Cortex of kidney (tissue), 1 donor: ENCODE measurements at places on chromosomes 4 and X.

DNA sequence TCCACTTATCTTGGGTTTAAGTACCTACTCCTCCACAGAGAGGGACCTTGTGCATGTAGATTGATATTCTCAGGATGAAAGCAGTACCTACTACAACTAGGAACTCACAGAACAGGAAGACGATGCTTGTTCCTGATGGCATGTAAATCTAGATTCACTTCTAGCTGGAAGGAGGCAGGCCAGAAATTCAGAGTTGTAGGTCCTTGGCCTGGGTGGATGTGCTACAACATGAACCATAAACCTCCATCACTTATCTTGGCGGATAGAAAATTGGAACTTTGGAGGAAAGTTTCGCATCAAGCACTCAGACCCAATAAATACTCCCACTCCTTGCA, 9.3 kb upstream of the SMIM20 start:
- DNase-seq = no peak

GRCh38 chrX:14032406-14032805, 2.7 kb upstream of the GEMIN8 start:
- no peak for DNase-seq

DNA sequence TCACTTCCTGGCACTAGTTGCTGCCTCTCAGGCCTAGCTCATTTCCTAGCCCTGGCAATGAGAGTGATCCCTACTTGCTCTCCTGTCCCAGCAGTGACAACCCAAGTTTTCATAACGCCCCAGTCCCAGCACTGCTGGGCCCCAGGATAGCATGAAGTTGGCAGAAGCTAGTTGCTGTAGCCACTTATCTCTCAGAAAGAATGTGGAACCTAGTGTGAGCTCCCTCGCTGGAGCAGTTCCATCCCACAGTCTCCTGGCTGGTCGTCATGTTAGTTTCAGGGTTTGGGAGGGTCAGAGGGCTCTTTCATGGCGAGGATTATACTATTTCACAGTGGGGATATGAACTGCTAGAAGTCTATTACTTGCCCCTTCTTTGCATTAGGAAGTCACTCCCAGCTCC, 5.1 kb downstream of the PF4 start:
- DNase-seq = no peak

- DNase-seq = no peak
Observed at GRCh38 chr4:122921971-122922876, at the start of gene NUDT6. NUDT6 (minus strand) TSS chr4:122922597; CDS start chr4:122922572, 25 bp downstream.
